Right kidney (tissue), 9 donors: ENCODE measurements at places on chromosomes 5 and 9.

GRCh38 chr5:36641431-36641830 lies 35.0 kb downstream of the SLC1A3 start:
- DNase-seq = no peak

- DNase-seq = no peak
Measured at GRCh38 chr5:151721087-151721646, 34.5 kb upstream of the SPARC start.

- no peak for DNase-seq
Measured at GRCh38 chr5:158484150-158484549, 615.6 kb downstream of the EBF1 start.

GRCh38 chr9:15271403-15271802 lies 35.6 kb downstream of the TTC39B start:
- no peak for DNase-seq

DNA sequence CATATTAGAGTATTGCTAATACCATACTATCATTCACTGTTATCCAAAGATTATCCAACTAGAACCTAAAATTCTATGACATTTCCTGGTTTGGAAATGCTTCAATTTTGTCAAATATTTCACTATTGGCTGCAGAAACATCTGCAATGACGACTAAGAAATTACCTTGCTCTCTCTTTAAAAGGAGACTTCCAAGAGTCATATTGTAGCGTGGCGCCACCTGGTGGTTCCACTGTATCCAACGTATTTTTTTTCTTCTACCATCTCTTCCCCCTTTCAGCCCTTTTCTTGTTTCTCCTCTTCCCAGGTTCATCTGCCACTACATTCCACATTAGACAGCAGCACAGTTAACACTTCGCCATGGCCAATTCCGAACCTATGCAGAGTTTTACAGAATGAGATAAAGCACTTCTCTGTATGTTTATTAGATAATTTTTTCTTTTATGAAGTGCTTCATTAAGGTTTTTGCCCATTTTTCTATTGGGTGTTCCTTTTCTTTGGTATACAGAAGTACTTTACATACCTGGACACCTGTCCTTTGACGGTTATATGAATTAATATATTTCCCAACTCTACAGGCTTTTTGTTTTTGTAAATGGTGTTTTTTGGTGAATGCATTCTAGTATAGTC lies 153.5 kb downstream of the CDC42SE2 start:
- peak; percentile 22 for DNase-seq

DNA sequence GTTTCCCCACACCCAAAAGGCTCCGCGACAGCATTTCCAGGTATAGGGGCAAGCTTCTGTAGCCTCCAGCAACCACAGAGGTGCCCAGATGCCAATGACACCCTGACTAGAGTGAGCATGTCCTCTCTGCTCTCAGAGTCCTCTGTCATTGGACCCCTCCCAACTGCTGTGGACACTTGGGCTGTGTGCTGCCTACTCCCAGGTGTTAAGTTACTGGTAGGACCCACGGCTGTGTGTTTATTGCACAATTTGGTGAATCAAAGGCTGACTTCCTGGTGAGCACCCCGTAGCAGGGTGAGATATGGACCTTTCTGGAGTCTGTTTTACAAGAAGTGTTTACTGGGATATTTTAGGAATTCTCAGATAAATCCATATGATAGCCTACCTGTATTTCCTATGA lies 36.0 kb downstream of the SH3GL2 start:
- no peak for DNase-seq
